NCI-H774 (cell line): ENCODE measurements at places on chromosomes 5 and 9.

GRCh38 chr9:82810915-82811314, 252.0 kb downstream of the RASEF start:
- DNase-seq, result no peak

DNA sequence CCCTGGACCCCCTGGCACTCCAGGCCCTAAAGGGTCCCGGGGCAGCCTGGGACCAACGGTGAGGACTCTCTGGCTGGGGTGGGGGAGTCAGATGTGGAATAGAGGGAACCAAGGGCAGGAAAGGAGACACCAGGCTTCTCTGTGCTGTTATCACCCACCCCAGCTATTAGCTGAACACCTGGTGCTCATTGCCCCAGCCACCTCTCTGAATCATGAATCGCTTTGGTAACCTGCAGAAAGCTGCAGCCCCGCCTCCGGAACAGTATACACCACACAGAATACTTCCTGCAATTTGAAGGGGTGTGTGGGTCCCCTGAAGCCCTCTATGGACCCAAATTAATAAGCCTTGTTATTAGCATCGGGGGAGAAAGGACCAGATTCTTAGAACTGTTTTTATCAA, 40.4 kb upstream of the ORM1 start:
- no peak for DNase-seq

DNA sequence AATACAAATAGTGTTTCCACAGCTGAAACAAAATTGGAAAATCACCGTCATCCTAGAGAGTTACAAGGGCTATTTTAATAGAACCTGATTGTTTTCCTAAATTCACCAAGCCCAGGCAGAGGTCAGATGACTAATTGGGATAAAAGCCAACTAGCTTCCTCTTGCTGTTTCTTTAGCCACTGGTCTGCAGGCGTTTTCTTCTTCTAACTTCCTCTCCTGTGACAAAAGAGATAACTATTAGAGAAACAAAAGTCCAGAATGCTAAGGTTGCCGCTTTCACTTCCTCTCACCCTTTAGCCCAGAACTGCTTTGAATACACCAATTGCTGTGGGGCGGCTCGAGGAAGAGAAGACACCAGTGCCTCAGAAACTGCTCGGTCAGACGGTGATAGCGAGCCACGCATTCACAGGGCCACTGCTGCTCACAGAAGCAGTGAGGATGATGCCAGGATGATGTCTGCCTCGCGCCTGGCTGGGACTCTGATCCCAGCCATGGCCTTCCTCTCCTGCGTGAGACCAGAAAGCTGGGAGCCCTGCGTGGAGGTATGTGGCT, at the start of gene TLR4:
Gene TLR4, plus strand, starts transcription at position 380 of the 552 bp plus-strand sequence. Its CDS starts 70 bp downstream, at position 450.
- peak; percentile 49 for DNase-seq

- no peak for DNase-seq
Observed at GRCh38 chr5:107951309-107951708, 280.6 kb upstream of the EFNA5 start.
